Forelimb muscle (tissue), 1 donor: ENCODE measurements at places on chromosomes 1 and 21. TPM values are rescaled to one million over a fixed set of nuclear protein-coding genes. Genes with fewer than 3 reads are reported as not detected.

DNA sequence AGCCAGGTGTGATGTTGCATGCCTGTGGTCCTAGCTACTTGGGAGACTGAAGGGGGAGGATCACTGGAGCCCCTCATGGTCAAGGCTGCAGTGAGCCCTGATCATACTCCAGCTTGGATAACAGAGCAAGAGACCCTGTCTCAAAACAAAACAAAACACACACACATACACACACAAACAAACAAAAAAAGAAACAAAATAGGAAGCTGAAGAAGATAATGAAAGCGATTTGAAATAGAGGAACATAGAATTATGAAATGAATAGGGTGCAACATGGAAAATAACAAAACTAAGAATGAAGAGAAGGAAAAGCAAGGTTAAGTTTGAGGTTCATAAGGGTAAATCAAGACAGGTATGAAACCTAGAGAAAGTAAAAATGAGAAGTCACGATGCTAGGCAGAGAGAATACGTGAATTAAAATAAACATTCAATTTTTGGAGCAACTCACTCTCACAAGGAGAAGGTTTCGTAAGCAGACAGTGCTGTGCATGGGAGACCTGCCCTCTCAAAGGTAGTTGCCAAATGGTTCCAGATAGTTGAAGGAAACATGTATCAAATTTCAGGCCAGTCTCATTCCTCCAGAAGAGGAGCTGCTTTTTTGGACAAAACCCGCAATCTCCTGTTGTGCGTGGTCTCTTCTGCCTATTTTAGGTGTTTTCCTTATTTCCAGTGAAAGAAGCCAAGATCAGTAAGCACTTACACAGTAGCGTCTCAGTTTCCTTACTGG is 3.3 kb downstream of the CD46 start:
- DNase-seq = no peak

Gene CFAP45
- 0.20 TPM for polyA plus RNA-seq

DNA sequence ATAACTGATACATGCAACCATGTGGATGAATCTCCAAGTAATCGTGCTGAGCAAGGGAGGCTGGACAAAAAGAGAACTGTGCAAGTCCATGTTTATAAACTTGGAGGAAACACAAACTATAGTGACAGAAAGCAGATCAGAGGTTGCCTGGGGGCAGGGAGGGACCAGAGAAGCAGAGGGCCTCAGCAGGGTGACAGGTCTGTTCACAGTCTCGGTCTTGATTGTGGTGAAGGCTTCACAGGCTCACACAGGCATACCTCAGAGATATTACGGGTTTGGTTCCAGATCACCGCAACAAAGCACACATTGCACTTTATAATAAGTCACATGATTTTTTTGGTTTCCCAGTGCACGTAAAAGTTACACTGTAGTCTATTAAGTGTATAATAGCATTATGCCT is 28.5 kb downstream of the ACOT7 start:
- no peak for DNase-seq

- no peak for DNase-seq
These were observed 10.3 kb downstream of the ERRFI1 start for GRCh38 chr1:8015809-8016165.

GRCh38 chr1:5977494-5978444 is 14.5 kb downstream of the NPHP4 start:
- no peak for DNase-seq

DNA sequence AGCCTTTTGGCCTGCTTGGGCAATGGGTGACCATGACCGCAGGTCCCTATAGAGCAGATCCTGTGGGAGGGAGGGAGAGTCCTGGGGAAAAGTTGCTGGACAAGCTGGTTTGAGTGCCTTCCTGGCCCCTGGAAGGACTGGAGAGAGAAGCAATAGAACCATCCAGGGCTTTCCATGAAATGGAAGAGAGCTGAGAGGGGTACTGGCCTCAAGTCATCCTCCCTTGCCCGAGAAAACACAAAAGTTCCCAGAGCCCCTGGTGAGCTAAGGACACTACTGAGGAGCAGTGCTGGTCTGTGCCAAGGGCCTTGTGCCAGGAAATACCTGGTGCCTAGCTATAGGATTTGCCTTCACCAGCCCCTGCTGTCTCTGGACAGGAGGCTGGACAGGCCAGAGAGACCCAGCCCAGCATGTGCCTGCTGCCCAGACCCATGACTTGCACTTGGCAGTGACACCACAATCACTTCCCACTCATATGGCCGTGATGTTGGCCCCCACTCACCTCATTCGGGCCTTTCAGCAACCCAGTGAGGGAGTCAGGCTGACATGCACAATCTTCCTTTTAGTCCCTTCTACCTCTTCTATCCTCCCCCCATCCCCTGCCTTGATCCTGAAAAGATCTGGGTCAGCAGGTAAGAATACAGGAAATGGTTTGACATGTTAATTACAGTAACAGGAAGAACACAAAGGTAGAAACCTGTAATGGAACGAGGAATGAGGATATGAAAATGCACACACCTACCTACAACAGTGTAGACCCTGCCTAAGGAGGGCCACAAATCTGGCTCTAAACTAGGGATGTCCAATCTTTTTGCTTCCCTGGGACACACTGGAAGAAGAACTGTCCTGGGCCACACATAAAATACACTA is 7.0 kb downstream of the SH3BP5L start:
- DNase-seq = no peak
